ENCODE measurements at places on chromosomes 3 and 15.

DNA sequence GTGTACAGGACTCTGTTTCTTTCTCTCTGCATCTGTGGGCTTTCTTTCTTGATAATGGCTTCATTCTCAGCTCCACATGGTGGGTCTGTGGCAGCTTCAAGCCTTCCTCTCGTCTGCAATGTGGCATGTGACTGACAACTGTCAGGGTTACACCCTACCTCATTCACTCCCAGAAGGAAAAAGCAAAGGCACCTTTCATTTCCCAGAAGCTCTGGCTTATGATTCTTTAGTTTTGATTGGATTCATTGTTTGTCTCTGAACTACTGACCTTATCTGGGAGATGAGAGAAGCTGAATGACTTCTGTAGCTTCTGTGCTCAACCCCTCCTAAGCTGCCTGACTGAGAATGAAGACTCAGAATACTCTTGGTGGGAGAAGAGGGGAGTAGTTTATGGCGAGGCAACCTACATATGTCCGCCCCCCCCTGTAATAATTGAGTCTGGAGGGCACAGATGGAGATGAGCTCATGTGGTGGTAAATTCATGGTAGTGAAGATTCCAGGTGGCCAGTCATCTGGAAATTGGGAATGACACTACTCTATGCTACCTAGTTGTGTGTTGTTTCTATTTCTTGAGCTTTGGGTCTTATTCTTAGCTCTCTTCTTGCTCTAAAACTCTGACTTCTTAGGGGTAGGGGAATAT lies 38.4 kb downstream of the KCNAB1 start:
- DNase-seq, result no peak

GRCh38 chr3:23619705-23620637 lies 185.8 kb upstream of the UBE2E1 start:
- no peak for DNase-seq

DNA sequence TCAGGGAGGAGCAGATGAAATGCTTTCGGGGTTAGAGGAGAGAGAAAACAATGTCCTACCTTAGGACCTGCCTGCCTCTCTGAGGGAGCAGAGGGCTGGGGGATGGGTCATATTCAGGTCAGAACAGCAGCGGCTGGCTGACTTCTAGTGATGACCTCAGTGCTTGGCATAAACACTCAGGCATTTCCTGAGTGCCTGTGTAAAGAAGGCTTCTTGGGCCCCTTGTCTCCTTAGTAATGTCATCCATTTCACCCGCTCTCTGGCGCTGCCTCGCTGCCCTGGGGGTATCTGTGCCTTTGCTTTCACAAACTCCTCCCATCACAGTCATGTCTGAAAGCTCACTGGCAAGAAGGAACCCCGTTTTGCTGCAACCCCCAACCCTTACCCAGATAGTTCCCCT lies 82.9 kb upstream of the GSK3B start:
- DNase-seq, result no peak

- no peak for DNase-seq
These were observed 8.3 kb downstream of the TF start for GRCh38 chr3:133754455-133754854.

GRCh38 chr3:185319801-185320200 lies 43.1 kb upstream of the MAP3K13 start:
- no peak for DNase-seq

DNA sequence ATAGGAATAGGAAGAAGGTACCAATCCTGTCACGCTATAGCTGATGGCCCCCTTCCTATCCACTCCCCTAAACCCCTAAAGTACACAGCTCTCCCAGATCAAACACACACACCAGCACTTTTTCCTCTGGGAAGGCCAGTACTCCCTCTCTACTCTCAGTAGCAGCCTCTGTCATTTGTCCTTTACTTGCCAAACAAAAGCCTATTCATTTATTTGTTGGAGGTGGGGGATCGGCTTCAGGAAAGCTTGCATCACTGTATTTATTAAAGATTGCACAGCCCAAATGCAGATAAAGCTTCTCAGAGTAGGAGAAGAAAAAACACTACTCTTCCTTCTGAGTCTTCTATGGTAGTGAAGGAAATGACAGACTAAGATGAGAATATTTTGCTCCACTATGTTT lies 429.7 kb upstream of the RASGRP1 start:
- DNase-seq, result no peak

- DNase-seq, result no peak
These were observed 514.4 kb upstream of the ARRDC4 start for GRCh38 chr15:97446138-97446537.

DNA sequence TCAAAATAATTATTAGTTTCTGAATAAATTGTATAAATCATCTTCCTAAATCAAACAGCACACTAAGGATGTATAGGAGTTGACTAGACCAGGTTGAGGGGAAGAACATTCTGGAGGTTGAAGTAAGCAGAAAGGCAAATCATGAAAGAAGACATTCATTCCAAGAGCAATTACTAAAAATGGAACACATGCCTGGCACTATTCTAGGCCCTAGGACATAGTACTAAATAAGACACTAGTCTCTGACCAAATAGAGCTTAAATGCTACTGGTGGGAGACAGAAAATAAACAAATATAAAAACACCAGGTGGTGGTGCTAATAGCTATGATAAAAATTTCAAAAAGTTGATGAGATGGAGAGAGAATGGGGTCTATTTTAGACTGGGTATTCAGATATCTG lies 190.1 kb downstream of the TBC1D5 start:
- DNase-seq, result no peak

DNA sequence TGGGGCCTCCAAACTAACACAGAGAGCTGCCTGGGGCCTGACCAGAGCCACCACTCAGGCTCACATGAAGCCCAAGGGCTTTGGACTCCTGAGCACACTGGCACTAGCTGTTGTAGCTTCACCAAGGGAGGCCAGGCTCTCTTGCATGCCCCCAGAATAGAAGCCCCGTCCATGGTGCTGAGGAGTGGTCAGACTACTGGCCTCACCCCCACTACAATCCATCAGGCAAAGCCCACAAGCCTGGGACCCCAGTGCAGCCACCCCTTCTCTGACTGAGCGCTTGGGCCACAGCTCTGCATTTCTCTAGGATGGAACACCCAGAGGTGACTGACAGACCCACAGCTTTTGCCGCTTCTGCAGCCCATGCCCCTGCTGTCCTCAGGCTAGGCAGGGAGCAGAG lies 180.8 kb downstream of the PYDC2 start:
- DNase-seq, result no peak

DNA sequence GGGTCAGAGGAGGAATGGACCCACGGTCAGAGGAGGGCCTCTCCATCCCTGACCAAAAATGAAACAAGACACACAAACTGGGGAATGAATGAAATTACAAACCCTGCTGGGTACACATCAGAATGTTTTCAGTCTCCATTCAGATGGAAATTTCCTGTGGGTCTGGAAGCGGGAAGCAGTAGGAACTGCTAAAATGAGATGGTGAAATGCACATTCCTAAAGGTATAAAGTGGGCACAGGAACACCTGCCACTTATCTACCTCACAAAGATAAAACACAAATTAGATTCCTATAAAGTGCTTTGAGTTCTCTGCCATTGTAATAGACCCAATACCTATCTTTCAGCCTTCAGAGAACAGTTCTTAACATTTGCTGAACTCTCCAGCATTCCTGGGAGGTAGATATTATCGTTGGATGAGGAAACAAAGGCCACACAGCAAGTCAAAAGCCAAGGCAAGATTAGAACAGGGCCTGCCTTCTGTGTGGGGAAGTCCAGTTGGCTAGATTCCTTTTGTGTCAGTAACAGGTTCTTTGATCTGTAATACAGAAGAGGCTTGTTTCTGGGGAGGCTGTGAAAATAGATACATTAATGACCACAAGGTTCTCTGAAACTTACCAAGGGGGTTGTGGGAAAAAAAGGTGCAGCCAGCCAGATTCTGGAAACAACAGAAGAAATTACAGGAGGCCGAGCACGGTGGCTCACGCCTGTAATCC lies 98.4 kb downstream of the IGF2BP2 start:
- DNase-seq, result no peak

- no peak for DNase-seq
These were observed 1.6 kb downstream of the IL12A start for GRCh38 chr3:159989973-159990846.

- no peak for DNase-seq
These were observed 639 bp downstream of the NIPA1 start for GRCh38 chr15:22786868-22787698.

DNA sequence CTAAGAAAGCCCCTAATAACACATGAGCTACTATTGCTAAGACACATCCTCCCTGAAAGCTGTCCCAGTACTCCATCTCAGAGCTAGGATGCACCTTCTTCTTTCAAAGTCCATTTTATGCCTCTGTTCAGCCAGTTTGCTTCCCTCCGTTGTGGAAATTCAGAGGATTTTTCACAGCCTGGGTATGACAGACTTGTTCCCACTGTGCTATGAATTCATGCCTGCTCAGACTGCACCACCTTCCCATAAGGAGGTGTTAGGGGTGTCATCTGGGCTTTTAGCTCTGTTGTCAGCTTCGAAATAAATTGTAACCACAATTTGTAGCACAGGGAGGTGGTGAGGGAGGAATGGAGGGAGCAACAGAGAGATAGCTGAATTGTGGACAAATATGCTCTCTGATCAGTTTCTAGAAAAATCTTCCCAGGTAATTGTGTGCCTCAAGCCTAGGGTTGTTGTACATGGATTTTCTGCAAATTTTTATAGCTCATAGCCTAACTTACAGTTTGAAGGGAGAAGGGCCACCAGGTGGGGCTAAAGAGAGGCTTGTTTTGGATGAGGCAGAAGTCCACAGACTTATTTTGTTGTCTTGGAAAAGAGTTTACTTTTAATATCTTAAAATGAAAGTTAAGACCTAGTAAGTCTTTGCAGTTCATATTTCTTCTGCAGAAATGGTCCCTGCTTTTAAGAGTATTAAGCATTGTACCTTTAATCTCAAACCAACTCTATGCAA lies 462.0 kb downstream of the PDCD6IP start:
- no peak for DNase-seq

DNA sequence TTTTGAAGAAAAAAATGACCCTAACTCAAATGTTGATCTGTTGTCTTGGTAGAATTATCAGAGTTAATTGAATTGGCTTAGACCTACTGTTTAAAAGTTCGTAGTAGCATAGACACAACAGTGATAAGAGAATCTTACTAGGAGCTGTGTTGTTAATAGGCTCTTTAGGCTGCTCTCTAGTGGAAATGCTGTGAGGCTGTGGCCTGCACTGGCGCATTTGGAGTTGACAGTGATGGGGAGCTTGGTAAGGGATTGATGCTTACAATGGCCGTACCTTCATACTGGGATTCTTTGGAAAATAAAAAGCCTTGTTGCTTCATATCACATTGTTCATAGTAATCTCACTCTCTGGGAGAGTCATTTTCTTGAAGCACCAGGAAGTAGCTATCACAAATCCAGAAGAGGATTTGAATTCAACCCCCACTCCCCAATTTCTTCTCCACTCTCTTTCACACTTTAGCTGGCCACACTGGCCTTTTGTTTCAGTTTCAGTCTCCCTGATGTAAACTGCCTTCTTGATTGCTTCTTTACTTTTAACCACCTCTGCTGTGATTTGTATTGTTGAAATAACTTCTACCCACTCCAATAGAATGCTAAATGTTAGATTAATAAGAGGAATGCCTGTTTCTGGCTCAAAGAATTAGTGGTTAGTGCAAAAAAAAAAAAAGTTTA lies 56.6 kb downstream of the CEP63 start:
- DNase-seq, result no peak

DNA sequence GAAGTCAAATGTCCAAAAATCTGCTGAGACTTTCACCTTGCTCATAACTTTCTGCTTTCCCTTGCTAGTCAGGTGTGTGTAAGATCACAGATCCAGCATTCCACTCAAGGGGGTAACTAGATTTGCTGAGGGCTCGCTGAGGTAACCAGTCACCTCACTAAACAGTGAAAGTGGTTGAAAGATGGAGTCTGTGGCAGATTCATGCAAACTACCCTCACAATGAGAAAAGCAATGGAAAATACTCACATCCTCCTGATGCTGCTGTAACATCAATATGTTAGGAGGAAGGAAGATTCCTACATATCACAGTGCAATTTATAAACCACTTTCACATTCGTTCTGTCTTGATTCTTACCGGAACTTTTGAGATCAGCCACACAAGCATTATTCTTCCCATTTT lies 174.3 kb upstream of the BCL6 start:
- DNase-seq, result no peak

DNA sequence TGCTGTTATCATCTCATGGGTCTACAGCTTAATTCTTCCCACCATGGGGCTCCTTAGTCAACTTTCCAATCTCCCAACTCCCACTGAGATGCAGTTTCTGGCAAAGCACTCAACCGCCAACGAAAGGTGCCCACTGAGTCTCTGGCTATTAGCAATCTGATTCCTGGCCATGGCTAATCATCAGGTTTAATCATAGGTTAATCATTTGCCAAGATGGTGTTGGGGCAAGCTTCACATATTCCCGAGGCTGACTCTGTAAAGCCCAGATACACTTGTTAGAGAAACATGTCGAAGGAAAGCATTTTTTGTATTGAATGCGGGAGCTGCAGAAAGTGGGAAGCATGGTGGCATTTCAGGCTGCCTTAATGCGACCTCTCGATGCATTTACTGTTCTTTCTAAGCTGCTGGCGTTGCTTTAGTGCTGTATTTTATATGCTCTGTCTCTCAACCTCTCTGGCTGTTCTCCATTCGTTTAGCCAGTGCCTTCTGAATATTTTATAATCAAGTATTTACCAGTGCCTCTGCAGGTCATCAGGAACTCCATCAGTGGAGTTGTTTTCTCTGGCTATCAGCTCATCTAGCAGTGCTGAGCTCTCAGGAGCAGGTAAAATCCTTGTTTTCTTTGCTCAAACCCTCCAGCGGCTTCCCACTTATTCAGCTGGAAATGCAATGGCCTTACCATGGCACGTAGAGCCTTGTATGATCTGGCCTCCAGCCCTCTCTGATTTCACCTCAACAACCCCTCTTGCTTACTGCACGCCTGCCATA lies 67.0 kb downstream of the EDEM1 start:
- DNase-seq, result no peak

DNA sequence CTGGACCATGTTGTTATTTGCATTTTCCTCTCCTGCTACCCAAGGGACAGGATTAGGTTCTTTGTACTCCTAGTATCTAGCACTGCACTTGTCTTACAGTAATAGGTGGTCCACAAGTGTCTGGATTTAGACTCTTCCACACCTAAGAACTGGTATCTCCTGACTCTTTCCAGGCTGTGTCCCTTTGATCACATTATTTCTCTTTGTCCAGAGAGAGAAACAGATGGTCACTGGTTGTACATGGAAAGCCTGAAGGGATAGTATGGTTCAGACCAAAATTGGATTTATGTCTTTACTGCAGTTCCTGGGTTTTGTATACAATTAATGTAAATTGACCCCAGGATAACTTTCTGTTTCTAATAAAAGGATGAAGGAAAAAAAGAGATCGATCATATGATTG lies 64.0 kb downstream of the PDE8A start:
- no peak for DNase-seq

DNA sequence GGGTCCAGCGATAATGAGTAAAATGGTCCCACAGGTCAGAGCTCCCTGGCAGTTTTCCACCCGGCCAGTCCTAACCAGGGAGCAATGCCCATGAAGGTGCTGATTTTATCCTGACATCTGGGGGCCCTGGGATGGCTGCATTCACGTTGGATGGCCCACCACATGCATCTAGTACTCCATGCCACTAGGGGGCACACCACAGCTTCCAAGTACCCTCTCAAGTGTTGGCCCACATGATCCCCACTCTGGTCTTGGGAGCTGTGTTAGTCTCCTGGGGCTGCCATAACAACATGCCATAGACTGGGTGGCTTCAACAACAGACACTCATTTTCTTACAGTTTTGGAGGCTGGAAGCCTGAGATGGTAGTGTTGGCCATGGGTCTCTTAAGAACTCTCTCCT lies 225.5 kb downstream of the SLCO3A1 start:
- DNase-seq, result no peak
